ENCODE measurements at places on chromosomes 3 and 15. TPM values are rescaled to one million over a fixed set of nuclear protein-coding genes. Genes with fewer than 3 reads are reported as not detected.

Gene GPR160
- 1.5 TPM for total RNA-seq

Gene CCDC14
- total RNA-seq, result 17.6 TPM

Gene AHSG
- not detected for total RNA-seq

Gene PYGO1
- 6.0 TPM for total RNA-seq

Gene METTL6
- 25.3 TPM for total RNA-seq
